ENCODE measurements at places on chromosomes 2 and 18. TPM values are rescaled to one million over a fixed set of nuclear protein-coding genes. Genes with fewer than 3 reads are reported as not detected.

DNA sequence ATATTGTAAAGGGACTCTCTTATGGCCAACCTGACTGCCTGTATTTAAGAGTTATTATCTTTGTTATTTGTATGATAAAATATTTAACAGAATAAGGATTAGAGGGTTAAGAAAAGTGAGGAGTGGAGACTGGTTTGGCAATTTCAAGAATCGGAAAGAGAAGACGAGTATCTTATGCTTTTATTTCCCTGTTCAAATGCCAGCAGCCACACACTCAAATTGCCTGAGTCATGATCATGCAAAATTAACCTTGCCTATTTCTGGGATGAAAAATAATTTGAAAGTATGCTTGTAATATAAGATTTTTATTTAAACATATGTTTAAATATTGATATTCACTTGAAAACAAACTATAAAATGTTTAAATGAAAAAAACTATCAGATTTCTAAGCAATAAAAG lies 188.6 kb downstream of the CD226 start:
- DNase-seq = no peak

DNA sequence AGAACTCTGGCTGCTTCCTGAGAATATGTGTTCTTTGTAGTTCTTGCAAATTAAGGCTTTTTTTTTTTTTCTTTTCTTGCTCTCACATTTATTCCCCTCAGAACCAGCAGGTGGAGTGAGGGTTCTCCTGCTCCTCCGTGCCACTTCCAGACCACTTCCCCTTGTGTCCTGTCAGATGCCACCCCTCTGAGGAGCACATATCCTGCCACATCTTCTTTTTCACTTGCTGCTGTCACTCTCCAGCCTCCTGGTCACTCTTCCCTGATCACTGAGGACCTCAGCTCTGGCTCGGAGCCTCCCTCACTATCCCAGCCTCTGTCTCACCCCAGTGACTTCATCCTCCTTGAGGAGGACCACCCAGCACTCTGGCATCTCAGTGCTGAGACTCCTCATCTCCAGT lies 100.5 kb downstream of the TACR1 start:
- DNase-seq = no peak

GRCh38 chr2:118077636-118078247 lies 10.5 kb upstream of the INSIG2 start:
- no peak for DNase-seq

DNA sequence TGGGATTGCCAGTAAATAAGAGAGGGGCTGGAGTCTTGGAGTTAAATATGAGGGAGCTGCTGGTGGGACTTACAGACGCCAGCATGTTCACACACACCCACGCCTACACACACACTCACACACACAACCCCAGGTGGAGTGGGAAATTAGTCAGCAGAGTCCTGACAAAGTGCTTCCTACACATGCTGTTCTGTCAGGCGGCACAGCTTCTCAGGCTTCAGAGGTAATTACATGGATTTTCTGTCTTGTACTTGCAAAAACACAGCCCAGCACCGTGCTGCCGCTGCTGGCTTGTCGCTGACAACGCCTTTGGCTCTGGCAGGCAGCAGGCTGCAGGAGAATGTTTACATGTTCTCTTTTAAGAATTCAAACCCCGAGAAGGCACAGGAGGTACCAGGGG lies 1186.3 kb upstream of the CELF4 start:
- no peak for DNase-seq

DNA sequence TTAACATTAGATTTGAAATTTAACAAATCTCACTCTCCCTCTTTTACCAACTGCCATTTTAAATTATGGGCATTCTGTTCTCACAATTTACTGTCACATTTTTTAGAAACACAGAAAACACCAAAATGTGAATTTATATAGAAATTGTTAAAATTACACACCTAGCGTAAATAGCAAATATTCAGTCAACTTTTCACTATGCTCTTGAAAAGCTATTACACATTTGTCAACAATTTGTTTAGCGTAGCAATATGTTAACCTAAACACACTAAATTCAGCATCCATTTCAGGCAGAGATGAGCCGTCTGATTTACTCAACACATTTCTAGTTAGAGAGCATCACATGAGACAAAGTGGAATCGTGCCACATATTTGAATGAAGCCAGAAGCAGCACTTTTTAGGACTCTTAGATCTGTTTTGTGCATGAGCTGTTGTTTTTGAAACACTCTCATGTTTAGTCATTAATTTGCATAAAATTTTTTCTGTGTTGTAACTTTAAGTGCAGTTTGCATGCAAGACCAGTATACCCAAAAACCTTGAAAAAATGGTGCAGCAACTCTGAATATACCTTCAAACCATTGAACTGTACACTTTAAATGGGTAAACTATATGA lies 8.2 kb downstream of the TTC32 start:
- DNase-seq = no peak

DNA sequence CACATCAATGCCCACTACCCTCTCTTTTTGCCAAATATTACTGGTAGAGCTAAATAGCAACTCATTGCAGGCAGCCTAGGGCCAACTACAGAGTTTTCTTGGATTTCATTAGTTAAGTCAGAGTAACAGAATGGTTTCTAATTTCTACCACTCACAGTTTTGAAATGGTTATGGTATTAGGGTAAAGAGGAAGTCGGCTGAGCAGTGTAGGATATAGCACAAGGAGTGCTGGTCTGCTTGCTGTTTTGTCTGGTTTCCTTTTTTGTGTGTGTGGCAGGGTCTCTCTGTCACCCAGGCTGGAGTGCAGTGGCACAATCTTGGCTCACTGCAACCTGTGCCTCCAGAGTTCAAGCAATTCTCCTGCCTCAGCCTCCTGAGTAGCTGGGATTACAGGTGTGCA lies 289.2 kb upstream of the CCDC68 start:
- DNase-seq = no peak

DNA sequence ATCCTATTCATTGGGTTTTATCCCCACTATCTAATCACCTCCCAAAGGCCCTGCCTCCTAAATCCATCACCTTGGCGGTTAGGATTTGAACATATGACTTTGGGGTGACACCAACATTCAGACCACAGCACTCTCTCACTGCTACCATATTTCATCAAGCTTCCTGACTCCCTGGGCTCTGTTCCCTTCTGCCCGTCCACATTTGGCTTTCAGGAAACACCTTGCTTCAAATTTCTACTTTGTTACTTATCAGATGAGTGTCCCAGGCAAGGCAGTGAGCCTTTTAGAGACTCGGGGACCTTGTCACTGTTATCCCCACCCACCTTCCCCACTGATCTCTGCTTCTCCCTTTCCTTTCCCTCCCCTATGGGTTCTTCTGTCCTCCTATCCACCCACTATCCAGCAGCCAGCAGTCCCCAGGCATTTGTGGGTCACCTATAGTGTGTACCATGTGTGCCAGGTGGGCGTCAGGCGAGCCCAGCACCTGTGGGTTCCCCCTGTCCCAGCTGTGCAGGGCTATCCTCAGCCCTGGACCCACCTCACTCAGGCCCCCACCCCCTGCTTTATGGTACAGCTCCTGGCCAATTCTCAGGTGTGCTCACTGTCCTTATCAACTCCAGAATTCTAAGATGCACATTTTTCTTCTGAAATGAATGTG lies 230.9 kb downstream of the LOXHD1 start:
- DNase-seq = no peak

The NT5C1B gene
- total RNA-seq = not detected

The SCYGR2 gene
- total RNA-seq = not detected

The DIS3L2 gene
- total RNA-seq = 9.7 TPM

The NCKAP5 gene
- total RNA-seq = 2.7 TPM

The SF3B1 gene
- 121 TPM for total RNA-seq

The PDE1A gene
- 5.2 TPM for total RNA-seq

The SNRNP27 gene
- total RNA-seq = 19.7 TPM

All from liver (tissue), 10 donors.